SK-N-DZ (cell line): ENCODE measurements at places on chromosomes 7 and 10.

DNA sequence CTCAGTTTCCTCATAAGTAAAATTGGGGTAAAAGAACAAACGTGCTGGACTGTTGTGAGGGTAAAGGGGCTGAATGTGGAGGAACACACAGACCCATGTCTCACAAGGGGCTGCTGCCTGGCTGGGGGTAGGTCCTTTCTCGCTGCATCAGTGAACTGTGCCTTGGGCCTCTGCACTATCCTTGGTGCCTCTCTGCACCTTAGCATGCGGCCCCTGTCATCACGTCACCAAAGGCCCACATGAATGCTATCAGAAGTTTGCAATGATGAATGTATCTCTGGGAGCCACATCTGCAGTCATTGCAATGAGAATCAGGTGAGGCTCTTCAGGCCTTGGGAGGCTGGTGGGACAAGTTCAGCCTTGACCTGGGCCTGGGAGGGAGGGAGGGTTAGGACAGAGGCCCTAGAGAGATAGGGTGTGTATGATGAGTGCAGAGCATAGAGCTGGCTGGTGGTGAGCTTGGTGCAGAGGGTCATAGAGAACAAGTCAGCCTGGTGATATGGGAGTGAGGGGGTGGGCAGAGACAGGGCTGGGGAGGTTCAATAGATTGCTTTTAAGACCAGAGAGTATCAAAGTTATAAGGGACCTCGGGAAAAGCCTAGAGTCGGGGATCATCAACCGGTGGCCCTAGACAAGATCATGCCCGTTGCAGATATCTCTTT lies 308.4 kb downstream of the RPS24 start:
- no peak for DNase-seq

- DNase-seq, result no peak
Observed at GRCh38 chr7:92608380-92609322, 18.5 kb upstream of the FAM133B start.

DNA sequence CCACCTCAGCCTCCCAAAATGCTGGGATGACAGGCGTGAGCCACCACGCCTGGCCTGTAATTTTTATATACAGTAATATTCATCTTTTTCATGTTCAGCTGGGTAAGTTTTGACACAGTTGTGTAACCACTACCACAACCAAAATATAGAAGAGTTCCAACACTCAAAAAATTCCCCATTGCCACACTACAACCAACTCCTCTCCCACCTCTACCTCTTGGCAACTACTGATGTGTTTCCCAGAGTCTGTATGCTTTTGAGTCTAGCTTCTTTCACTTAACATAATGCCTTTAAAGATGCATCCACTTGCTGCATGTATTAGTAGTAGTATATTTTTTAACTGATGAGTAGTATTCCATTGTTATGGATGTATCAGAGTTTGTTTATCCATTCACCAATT lies 90.7 kb downstream of the SRPK2 start:
- no peak for DNase-seq

- DNase-seq, result no peak
Observed at GRCh38 chr7:55250313-55250712, 114.8 kb upstream of the LANCL2 start.

DNA sequence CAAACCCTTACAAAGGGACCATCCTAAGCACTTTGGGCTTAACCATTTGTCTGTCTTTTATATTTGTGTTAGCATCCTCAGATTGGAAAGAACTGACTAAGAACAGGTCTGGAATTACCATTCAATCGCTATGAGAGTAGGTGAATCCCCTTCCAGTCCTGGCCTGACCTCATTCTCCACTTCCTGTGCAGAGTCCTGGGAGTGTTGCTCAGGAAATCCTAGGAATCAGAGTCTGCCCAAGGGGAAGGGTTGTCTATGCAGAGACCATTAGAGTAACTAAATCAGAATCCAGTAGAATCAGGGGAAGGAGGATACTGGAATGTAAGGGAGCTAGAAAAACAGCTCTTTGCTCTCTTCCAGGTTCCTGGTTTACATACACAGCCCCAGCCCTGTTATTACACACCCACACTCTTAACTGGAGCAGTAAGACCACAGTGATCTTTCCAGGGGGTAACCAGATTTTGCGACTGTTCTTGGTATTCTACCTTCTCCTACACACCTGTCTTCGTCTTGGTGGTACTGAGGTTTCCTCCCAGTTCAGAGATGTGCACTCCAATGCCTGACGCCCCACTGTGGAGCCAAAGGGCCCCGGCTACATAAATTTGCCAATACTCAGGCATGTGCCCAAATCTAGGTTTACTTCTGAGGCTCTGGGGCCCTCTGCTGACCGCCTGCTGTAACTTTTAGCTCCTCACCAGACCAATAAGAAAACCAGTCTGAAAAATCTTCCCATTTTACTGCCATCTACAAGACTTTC lies 103.7 kb downstream of the RNF216 start:
- peak; percentile 63 for DNase-seq

GRCh38 chr10:116706281-116706680 lies 36.1 kb downstream of the HSPA12A start:
- DNase-seq, result no peak

- DNase-seq, result peak; percentile 35
Observed at GRCh38 chr7:95478272-95479037, 7.3 kb upstream of the ASB4 start.

GRCh38 chr7:47508389-47509380 lies 73.2 kb downstream of the TNS3 start:
- DNase-seq, result peak; percentile 26

- peak; percentile 81 for DNase-seq
Observed at GRCh38 chr7:137169282-137169698, 174.2 kb downstream of the PTN start.

DNA sequence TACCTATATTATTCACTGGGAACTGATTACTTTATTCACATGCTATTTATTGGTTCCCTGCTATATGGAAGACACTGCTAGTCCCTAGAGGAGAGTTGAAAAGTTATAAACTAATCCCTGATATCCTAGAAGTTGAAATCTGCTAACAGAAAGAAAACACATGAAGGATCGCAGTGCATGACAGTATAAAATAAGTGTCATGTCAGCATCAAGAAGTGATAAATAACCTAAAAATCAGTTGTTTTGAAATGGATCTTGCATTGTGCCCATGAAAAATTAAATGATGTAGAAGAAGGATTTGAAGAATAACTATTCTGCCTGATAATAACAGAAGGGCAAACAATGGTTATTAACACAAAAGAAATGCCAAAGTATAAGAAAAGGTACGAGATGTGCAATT lies 293.3 kb upstream of the LRRN3 start:
- no peak for DNase-seq

- no peak for DNase-seq
Observed at GRCh38 chr10:43130770-43131171, 7.5 kb upstream of the CSGALNACT2 start.

- no peak for DNase-seq
Observed at GRCh38 chr7:23529262-23529859, 2.4 kb downstream of the TRA2A start.

GRCh38 chr7:93890041-93890463 lies 501 bp downstream of the TFPI2 start:
- peak; percentile 15 for DNase-seq

GRCh38 chr10:127119936-127120335 lies 76.5 kb downstream of the INSYN2A start:
- no peak for DNase-seq

DNA sequence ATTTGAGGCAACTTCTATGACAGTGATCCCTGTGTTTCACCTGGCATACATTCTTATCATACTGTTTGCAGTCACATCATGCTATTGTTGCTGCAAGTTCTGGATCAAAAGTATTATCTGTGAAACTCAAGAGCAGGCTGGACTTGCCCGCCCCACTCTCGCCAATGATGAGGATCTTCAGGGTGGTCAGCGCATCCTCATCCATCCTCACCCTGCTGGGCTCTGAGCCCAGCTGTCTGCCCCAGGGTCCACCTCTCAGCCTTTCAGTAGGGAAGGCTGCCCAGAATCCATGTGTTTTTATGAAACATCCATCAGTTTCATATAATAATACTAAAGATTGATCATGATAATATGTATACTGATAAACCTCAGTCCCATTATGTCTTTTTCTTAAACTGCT lies 55.4 kb upstream of the KIF5B start:
- no peak for DNase-seq

DNA sequence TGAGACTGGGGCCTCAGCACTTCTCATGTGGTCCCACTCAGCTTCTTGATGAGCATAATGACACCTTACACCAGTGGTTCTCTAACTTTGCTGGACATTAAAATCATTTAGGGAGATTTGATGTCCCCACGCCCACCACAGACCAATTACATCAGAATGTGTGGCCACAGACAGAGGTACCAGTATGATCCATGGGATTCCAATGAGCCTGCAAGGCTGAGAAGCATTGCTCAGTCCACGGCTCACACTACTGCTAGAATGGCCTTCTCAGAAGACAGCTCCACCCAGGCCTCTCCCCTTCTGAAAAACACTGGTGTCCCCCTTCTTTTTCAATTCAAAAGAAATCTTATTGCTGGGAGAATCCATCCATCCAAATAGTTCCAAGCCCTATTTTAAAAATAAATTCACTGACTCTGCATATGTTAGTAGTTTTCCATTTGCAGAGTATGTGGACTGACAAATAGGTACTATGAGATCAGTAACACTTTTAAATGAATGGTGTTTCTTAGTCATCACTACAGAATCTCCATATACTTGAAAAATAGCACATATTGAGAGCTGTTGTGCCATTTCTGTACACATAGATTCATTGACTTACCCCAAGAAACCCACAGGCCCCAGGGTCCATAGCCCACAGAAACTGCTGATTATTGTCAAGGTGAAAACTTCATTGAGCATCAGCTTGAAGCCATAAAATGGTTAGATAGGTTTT lies 34.5 kb upstream of the TECTB start:
- DNase-seq, result no peak

DNA sequence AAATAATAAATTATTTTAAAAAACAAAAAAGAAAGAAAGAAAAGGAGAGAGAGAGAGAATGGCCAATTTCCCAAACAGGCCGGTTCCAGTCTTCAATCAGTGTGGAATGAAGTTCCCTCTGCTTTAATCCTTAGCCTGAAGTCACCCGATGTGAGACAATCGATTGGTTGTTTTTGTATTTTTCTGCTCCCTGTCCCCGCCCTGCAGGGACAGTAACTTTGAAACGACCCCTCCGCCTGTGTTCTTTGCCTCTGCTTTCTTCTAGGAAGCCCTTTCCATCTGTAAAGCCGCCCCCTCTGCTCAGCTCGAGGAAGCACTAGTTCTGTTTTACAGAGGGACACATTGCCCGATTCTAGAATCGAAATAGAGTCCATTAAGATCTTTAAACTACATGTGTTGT lies 33.4 kb downstream of the FOXL3 start:
- DNase-seq, result no peak

- DNase-seq, result no peak
Observed at GRCh38 chr7:12884033-12884432, 196.6 kb downstream of the ARL4A start.

GRCh38 chr10:97075961-97076525 lies 109.7 kb downstream of the SLIT1 start:
- no peak for DNase-seq

DNA sequence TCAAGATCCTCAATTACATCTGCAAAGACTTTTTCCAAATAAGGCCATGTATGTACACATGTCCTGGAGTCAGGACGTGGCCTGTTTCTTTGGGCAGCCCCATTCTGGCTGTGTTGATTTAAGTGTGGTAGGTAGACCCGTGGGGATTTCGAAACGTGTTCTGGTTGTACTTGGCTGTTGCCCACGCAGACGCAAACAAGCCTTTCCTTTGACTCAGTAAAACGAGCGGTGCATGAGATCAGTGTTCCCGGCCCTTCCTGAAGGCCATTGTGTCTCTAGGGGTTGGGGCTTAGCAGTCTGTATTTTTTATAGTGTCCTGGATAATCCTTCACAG lies 64.8 kb upstream of the DNAJB6 start:
- no peak for DNase-seq

DNA sequence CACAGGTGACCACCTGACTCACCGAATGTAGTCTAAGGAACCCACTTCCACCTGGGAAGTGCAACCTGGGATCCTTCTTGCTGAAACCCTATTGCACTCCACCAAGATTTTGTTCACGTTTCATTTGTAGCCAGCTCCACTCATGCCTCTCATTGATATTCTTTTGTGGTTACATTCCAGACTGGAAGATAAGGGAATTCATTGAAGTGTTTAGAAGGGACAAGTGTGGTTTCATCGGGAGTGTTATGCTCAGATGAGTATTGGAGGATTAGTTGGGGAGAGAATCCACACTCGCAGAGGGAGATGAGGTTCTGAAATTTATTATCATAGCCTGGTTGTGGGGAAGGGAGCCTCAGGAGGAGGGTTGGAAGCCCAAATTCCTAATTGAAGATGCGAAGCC lies 320.4 kb downstream of the KCNMA1 start:
- DNase-seq, result no peak

- DNase-seq, result no peak
Observed at GRCh38 chr10:95327367-95327766, 36.6 kb upstream of the PDLIM1 start.

DNA sequence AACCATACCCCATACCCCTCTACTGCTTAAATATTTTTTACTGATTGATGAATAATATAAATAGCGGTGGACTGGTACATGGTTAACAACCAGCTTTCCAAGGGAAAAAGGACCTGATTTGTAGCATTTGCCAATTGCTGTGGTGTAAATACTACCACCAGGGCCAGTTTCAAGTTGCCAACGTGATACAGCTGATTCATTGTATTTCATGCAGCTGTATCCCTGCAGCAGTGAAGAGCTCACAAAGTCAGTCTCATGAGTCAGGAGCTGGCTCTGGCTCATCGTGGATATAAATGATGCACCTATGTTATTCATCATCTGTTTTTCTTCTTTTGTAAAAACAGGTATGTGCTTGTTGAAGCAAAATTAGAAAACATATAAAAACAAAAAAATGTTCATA lies 15.2 kb downstream of the CALML5 start:
- no peak for DNase-seq

DNA sequence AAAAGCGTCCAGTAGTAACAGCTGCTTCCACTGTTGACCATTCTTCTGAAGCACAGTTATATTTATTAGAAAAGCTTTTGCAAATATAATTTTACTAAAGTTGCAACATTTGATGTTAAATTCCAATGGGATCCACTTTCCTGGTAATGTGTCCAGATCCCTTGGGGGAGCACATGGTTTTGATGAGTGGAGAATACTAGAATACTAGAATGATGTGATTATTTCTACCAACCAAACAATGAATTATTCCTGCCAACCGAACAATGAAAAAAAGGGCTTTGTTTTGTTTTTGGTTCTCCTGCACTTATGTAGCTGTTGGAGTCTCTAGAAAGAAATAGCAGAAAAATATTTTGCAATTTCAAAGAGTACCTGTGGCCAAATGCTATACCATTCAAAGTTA lies 59.1 kb downstream of the BPGM start:
- no peak for DNase-seq

GRCh38 chr10:115653473-115653872 lies 560.3 kb downstream of the ATRNL1 start:
- DNase-seq, result no peak

GRCh38 chr10:62433901-62434300 lies 59.7 kb downstream of the ZNF365 start:
- no peak for DNase-seq

GRCh38 chr7:150842716-150843115 lies 9.6 kb upstream of the AOC1 start:
- DNase-seq, result no peak

- no peak for DNase-seq
Observed at GRCh38 chr7:129740574-129741410, 129.3 kb downstream of the NRF1 start.
